ENCODE measurements at places on chromosomes 12 and 14. TPM values are rescaled to one million over a fixed set of nuclear protein-coding genes. Genes with fewer than 3 reads are reported as not detected.

RDH5 gene
- polyA plus RNA-seq = 39.4 TPM

DNA sequence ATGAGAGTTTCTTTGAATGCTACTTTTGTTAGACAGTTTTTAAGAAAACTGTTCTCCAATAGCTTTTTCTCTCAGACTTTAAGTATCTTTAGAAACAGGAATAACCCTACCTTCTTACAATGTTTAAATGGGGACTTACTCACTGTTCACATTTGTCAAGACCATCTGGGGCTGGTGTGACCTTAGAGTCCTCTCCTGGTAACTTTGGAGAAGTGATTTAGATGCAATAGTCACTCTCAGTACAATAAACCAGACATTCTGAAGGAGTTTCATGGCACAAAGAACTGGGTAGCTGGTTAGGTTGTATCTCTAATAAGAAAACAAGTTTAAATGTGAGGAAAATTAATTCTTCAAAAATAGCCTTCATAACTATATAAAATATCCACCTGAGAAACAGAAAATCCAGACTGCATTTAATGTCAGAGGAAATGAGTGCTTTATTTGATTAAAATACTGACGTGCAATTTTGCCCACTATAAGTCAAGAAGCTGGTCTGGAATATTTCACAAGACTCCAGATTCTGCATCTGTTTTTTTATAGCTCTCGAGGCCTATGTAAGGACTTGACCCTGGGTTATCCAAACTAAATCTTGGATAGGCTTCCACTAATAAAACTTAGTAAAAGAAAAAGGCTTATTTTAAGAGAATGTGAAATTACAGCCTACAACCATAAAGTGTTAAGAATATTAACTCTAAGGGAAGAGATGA is 108.7 kb downstream of the PTGER2 start:
- DNase-seq = no peak

DNA sequence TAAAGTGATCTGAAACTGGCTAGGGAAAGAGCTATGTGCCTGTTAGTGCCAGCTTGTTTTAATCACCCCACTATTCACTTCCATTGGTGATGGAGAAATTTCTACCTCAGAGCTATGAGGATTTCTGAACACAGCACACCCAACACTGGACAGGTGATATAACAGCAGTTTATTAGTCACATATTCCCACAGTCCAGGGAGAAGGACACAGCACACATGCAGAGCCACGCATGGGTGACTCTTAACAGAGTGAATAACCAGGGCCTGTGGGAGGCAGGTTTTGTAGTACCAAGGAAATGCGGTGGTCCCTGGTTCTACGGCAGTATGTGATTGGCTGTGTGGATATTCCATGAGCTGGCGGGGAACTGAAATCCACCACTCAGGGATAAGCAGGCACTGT is 455.1 kb downstream of the BTG1 start:
- no peak for DNase-seq

GRCh38 chr14:100578552-100578951 is 8.7 kb downstream of the BEGAIN start:
- no peak for DNase-seq

DNA sequence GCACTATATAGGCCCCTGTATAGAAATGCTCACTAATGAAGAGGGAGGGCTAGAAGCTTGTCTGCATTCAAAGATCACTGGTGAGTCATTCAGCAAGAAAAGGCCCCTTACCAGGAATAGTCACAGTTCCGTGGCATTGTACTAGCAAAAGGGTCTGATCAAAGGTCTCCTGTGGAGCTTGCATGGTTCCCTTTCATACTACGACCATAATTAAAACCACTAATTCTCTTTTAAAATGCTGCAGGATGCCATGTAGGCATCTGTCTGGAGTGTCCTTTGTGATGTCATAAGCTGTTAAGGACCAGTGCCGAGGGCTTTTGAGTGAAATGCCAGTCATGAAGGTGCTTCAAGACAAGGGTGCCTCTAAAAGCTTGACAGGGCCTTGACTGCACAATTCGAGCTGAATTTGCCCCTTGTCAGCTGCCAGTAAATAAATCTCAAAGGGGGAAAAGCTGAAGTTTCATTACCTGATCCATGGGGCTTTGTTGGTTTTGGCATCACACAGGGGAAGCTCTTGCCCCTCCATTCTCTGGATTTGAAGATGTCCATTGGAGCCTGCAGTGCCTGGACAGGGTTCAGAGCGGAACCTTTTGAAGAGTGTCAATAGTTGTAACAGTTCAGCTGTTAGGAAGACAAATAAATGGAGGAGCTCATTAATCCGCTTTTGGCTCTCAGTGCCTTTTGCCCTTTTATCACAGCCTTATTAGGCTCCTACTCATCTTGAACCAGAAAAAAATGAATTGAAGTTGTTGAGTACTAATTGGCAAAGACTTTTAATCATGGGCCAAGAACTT is 69.1 kb downstream of the TMEM260 start:
- DNase-seq = no peak

DNA sequence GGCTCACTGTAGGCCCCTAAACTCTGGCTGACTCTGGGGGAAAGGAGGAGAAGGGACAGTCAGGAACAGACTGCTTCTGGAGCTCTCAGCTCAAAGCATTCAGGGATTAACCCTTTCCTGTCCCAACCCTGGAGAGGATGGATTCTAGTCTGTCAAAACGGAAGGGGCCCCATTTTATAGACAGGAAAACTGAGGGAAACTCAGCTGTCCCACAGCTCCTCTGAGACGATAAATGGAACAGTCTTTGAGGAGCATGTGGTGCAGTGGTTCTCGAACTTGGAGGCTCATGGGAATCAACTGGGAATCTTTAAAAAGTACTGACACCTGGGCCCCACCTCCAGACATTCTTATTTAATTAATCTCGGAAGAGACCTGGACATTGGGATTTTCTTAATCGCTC is 23.7 kb downstream of the SRRM4 start:
- no peak for DNase-seq

- no peak for DNase-seq
Measured at GRCh38 chr12:67630373-67631088, 18.0 kb upstream of the DYRK2 start.
